Fibroblast of skin of left biceps (primary cell): ENCODE measurements at places on chromosomes 1 and 21.

DNA sequence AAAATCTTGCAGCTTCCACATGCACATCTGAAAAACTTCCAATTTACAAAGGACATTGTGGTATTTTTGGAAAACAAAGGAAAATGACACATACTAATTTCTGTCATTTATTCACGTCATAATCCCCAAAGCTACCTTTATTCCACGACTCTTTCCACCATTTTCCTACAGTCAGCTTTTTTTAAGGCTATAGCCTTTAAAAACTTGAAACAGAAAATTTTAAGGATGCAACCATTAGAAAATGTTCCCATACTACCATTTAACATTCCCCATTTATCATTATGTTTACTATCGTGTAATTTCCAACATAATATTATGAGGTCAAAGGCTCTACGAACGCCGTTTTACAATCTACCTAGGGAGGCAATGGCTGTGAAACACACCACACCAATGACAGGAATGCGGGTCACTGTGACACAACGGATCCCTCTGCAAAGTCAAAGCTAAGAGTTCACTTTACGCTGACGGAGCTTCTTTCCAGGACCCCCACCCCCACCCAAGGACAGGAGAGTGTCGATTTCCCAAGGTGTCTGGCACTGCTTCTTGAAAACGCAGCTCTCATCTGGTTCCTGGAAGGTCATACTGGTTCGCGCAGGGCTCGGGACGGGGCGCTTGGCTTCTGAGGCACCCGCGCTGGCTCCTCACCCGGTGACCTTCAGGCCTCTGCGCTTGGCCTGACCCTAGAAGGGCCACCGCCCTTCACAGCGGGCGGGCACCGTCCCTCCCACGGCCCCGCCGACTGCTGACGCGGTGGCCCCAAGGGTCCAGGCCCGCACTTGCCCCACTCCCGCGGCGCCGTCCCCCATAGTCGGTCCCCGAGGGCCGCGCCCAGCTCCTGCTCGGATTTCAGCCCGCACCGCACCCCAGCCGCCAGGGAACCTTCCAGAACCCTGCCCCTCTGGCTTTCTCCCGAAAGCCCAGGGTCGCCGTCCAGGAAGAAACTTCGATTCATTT lies 50.5 kb upstream of the ATF3 start:
- DNase-seq = no peak

GRCh38 chr21:32597205-32597604 lies 11.9 kb upstream of the TCP10L start:
- DNase-seq = peak; percentile 26

GRCh38 chr1:116514708-116515525 lies 55.9 kb downstream of the CD58 start:
- DNase-seq = no peak

- no peak for DNase-seq
Observed at GRCh38 chr1:37234941-37235418, 200.7 kb upstream of the GRIK3 start.

DNA sequence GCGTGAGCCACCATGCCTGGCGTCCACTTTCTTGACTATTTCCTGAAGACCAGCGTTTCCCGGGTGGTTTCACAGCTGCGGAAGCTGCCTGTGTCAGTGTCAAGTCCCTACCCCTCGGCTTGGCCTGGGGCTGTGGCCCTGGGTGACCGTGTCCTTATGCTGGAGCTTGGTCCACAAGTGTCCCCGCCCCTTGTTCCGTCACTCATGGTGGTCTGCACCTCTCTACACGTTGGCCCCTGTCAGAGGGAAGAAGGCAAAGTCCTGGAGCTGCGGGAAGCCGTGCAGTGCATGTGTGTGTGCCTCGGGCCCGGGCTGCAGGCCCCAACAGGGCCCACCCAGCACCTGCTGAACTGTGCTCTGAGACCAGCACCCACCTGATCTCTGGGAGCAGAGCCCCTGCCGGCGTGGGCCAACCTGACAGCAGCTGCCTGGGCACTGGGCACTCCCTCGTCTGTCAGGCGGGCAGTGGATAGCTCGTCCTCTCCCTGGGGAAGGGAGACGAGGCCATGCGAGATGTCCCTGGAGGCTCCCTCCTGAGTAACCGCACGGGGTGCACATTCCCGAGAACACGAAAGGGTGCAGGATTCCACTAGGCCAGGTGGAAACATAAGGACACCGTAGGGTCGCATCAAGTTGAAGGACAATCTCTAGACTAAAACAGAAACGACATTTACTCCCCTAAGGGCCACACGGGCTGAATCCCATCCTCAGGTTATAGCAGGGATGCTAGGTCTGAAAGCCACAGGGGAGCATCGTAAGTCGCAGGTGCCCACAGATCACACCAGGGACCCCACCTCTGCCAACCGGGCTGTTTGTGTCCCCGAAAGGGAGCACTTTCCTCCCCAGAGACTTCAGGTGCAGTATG lies 2.4 kb upstream of the C1orf159 start:
- DNase-seq = no peak

GRCh38 chr1:181043025-181043888 lies 9.5 kb downstream of the MR1 start:
- DNase-seq = no peak

DNA sequence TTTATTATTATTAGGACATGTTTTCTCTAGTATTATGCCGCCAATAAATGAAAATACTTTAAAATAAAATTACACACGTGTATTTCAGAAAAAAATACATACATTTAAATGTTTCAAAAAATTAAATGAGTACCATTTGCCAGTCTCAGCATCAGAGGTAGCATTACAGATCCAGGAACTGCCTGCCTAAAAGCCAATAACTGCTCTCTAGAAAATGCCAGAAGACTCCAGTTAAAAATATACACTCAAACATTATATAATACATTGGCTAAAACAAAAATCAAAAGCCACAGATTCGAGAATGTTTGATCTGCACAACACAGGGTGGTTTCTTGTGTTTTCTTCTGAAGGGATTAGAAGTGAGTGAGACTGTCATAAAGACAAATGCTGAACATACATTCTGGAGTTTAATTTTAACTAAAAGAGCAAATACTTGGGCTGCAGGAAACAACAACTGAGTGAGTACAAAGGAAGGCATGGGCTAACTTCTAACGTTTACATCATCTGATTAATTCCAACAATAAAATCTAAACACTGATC lies 105.5 kb downstream of the RERE start:
- no peak for DNase-seq

DNA sequence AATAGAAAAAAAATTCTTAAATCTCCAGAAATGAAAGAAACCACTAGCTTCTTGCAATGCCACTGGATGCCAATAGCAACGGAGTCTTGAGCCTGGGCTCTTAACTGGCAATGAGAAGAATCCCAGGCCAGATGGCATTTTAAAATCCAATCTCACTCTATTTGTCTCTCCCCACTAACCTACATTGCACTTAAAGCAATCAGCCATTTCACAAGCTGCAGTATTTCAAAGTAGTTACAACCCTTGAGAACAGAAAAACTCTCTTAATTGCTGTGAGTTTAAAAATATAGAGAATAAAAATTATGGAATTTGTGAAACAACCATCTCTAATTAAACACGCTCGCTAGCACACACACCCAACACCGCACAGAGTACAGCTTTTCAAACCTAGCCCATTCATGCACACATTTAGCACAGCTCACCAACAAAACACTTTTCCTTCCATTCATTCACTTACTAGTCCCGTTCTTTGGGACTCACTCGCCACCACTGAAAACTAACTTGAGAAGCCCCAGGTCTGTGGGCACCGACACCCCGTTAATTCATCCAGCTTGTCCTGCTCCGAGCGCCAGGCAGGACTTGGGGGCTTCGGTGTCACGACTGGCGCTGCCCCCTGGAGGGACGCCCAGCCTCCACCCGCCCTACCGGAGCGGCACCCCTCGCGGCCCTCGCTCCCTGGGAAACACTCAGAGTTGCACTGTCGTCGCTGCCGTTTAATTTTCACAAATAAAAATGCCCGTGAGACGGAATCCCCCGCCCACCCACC lies 1.0 kb downstream of the DDAH1 start:
- DNase-seq = no peak

GRCh38 chr1:204041232-204041767 lies 31.6 kb upstream of the SOX13 start:
- no peak for DNase-seq

- no peak for DNase-seq
Observed at GRCh38 chr1:84145068-84145467, 997 bp downstream of the PRKACB start.

- no peak for DNase-seq
Observed at GRCh38 chr1:47390843-47391242, 25.2 kb upstream of the FOXE3 start.

GRCh38 chr1:60036856-60037460 lies 36.6 kb downstream of the C1orf87 start:
- no peak for DNase-seq

DNA sequence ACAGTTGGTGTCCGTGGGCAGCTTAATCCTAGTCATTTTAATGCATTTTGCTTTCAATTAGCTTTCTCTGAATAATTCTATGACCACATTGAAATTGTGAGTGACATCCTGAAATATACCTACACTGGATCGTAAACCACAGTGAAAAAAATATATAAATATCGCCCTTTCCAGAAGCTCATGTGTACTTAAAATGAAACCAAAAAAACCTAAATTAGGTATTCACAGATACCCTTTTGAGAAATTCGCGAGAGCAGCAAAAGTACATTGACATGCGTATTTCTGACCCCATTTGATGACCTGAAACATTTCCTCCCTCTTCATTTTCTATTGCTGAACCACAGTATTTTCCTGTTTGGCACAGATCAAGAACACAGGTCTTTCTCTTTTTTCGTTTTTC lies 253.8 kb downstream of the LTN1 start:
- no peak for DNase-seq

DNA sequence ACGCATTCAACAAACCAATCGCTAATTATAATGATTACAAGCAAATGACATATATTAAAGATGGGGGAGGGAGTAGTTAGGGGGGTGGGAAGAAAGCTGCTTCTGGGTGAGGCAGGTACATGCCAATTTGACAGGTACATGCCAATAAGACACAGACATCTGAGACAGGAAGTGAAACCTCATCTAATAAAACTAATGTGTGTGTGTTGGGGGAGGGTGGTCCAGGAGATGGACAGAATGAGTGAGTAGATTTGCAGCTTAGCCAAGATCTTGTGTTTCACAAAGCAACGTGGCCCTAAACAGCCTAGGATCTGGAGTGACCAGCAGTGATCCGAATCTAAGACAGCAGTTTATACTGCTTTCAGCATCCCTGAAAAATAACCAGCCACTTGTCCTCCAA lies 10.8 kb downstream of the CFAP45 start:
- no peak for DNase-seq

- no peak for DNase-seq
Observed at GRCh38 chr1:58352476-58353092, 193.9 kb downstream of the OMA1 start.

DNA sequence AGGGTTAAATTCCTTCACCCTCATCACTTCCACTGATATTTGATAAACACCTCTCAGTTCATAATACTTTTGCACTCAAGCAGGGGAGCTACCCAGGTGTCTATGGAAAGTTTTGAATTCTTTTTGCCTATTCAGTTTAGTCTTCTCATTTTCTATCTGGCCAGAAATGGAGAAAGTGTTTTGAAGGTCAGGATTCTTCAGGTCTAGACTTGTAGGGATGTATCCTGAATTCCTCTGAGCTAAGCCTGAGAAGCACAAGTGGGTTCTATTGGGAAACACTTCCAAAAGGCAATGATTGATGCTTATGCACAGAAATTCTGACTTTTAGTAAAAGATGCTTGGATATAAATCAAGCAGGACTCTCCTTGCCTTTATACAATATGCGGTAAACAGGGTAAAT lies 217.8 kb upstream of the HOOK1 start:
- no peak for DNase-seq

DNA sequence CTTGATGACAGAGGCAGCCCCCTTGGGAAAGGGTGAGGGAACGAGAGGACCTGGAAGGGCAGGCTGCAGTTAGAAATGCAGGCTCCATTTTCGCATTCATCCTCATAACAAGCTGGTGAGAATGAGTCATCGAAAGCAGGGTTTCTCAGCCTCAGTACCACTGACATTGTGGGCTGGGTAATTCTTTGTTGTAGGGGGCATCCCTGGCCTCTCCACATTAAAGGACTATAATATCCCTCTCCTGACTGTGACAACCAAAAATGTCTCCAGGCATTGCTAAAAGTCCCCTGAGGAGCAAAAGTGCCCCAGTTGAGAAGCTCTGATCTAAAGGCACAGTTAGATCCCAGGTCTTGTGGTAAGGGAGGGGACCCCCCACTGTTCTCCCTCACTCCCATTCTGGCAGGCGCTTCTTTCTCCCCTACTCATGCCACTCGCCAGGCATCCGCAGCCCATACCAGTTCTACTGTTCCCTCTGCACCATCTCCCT lies 20.4 kb downstream of the KCNN3 start:
- DNase-seq = no peak

DNA sequence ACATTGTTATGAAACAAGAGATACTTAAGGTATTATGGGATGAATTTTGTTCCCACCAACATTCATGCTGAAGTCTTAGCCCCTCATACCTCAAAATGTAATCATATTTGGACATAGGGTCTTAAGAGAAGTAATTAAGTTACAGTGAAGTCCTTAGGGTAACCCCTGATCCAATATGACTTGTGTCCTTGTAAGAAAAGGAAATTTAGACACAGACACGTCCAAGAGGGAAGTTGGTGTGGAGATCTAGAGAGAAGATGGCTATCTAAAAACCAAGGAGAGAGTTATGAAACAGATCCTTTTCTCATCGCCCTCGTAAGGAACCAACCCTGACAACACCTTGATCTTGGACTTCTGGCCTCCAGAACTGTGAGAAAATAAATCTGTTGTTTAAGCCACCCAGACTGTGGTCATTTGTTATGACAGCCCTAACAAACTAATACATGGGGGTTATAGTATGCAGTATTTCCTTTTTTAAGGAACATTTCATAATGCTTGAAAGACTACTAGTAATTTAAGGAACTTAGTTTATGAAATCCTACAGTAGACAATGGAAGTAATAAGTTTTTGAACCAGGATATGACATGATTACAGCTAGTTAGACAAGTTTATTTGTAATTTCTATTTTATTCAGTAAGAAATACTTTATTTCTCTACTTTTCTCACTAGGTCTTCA lies 875.5 kb upstream of the ADGRL2 start:
- no peak for DNase-seq

- no peak for DNase-seq
Observed at GRCh38 chr1:916173-917075, 7.3 kb upstream of the SAMD11 start.

- DNase-seq = no peak
Observed at GRCh38 chr1:62390071-62390470, 46.8 kb upstream of the USP1 start.

DNA sequence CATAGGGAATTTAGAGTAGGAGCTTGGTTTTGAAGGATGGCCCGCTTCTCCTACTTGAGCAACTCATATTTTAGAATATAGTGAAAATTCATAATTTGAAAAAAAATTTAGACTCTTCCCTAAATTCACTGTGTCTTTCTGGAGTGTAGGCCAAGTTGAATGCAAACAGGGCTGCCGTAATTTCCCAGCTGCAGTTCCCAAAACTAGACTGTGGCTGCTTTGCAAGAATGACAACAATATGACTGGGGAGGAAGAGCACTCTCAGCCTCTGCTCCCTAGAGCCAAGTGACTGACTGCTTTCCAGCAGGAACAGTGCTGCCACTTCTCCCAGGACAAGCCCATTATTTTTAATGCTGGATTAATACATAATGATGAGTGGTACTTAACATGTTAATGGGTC lies 209.0 kb downstream of the RHOU start:
- DNase-seq = no peak
